ENCODE measurements at places on chromosomes 1 and 21.

GRCh38 chr1:18241891-18242290, 134.3 kb downstream of the IGSF21 start:
- DNase-seq = no peak

DNA sequence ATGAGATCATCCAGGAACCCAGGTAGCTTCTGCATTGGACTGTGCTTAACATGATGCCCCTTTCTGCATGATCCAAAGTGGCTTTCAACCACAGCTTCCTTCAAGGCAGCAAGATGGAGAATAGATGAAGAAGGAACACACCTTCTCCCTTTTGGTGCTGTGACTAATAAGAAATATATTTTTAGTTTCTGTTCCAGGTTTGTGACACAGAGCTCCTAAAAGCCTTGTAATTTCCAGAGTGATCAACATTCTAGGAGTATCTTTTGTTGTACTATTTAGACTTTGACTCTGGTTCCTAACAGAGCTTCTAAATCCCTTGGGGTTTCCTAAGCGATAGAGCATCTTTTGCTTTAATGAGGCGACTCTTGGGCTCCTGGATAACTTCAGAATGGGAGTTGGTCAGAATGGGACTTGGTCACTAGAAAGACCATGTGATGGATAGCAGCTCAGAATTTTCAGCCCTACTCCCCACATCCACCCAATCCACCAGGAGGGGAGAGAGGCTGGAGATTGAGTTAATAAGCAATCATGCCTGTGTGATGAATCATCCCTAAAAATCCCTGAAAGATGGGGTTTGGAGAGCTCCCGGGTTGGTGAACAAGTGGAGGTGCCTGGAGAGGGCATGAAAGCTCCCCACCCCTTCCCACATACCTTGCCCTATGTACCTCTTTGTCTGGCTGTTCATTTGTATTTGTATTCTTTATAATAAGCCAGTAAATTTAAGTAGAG, 134.8 kb downstream of the FGGY start:
- DNase-seq = no peak

DNA sequence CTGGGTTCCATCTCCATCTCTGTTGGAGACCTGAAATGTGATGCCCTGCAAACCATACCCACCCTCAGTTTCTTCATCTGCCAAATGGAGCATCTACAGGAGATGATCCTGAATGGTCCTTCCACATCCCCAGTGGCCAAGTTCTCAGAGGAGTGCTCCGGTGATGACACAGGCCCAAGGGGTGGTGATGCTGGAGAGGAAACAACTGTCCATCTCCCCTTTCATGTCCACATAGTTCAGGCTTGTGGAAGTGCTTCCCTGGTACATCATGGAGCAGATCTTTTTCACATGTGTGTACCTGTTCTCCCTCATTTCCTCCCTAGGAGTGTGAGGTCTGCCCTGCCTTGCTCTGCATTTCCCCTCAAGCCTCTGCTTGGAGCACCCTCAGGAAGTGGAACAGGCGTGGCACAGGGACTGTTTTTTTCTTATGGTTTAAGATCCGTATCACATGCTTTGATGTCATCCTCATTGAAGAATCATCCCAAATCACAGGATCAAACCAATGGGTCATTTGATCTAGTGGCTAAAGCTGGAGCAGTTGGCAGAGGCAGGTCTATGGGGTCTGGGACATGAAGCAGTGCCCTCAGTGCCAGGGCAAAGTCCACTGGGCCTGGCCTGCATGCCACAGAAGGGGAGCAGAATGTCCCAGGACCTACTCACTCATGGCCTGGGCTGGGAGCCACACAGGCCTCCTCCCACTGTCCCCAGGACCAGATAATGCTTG, 8.2 kb upstream of the TRIM63 start:
- no peak for DNase-seq

GRCh38 chr1:156942176-156942575, 21.7 kb downstream of the LRRC71 start:
- no peak for DNase-seq

DNA sequence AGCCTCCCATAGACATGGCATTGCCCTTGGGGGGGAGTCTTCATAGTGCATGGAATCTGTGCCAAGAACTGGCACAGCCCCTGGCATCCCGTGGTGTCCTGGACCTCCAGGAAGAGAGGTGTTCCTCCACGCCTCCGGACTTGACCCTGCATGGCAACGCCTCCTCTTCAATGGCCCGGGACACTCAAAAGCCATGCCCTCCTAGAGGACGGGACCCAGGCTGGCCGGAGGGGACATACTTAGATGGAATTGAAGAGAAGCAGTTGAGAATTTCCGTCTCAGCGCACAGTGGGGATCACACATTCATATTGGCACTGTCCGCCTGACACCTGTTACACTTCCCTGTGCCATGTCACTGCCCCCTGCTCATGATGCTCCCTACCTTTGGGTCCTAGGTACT, 38.4 kb upstream of the TENT5C start:
- DNase-seq = no peak

- DNase-seq = no peak
Measured at GRCh38 chr1:2248127-2248826, 20.2 kb downstream of the SKI start.
